Activated CD8-positive, alpha-beta memory T cell treated with anti-CD3 and anti-CD28 coated beads, Interleukin-2, amount 50 U/mL, for 48 hours (primary cell): ENCODE measurements at places on chromosomes 5 and 9.

DNA sequence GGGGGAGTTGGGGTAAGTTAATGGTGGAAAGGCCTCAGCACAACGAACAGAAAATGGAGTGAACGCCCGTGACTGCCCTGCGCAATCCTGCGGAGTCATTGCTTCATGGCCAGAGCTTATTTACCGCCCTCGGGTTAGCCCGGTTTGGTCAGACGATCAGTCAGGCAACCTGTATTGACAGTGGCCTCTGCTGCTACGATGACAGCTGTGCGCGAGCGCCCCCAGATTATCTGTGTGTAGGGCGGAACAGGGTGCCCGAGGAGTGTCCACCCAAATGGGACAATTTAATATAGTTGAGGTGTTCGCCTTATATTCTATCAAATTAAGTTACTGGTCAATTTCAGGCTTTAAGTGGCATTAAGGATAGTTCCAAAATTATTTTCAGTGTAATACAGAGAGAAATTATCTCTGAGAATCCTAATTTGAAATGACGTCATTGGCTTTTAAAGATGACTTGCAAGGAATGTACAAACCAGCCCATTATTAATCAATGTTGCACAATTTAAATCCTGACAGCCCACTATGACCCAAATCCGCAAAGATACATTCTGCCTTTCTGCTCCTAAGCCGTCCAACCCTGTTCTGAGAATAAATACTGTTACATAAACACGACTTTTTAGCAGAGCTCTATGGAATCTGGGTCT, 879 bp upstream of the UBQLN1 start:
- peak; percentile 76 for DNase-seq

DNA sequence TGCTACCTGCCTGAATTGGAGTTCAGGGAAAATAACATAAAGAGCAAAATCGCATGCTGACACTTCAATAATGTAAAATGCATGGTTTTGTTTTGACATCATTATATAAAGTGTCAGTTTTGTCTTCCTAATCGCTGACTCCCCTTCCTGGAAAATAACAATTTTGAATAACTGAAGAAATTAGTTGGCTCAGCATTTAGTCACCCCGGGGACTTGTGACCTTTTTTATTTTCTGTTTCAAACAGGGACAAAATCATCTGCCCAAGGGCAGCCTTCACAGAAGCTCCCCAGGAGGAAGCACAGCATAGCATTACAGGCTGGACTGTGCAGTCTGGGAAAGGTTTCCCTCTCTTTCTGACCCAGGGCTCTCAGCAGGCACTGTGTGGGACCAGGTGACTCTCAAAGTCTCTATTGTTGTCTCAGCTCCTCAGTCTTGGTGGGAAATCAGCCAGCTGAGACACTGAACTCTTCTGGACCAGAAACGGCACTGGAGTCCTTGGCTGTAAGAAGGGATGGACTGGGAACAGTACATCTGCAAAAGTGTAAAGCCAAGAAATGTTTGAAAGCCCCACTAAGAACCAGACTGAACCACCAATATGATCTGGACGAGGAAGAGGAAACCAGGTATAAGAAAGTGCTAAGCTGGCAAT, 671.3 kb upstream of the KLF4 start:
- no peak for DNase-seq

DNA sequence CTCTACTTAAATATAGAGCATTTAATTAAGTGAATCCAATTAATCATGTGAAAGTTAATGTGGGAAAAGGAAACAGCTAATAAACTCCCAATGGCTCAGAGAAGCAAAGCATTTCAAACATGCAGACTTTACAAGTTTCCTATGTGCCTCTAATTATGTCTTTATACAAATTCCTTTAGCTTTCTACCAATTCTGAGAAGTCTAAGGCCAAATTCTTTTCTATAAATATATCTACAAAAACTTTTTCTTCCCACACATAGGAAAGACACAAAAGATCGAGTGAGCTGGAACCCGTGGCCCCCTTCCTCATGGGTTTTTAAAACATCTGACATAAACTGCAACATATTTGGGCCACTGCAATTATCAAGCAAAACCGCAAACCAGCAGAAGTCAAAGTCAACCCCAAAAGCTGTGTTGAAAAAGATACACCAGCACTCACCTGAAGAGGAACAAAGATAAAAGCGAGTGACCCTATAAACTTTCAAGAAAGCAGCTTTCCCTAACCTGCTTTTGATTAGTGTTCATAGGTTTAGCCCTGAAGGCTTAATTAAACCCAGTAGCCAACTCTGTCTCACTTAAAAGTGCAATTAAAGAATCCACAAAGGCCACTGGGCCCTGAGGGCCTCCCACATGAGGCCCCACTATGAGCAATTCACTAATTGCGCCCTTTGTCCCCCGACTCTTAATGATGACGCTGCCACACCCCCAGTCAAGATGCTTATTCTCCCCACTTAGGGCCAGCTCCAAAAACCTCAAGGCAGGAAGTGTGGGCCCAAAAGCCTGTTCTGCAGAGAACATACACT, 12.1 kb downstream of the SEMA5A start:
- no peak for DNase-seq

DNA sequence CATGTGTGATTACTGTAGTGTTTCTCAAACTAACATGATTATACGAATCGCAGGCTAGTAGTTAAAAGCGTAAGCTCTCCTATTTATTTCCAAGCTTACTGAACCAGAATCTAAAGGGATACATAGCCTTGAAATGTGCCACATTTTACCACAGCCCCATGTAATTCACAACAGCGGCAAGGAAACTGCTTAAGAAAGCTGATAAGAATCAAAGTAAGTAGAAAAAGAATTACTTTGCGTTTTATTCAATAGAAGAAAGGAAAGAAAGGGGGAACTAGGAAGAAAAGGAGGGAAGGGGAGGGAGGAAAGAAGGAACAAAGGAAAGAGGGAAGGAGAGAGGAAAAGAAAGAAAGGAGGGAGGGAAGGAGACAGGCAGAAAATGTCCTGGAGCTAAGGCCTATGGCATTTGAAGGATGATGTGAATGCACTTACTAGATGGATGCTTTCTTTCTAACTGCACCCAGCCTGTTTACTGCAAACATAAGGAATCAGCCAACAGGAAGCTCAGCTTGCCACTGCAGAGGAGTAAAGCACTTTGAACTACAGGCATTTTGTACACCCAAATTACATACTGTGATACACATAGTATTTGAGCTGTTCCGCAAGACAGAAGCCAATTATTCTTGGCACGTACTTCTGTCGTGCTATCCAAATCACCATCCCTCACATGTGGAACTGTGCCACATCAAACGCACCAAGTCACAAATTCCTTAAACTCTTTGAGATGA, 521.7 kb downstream of the RAB3C start:
- no peak for DNase-seq

DNA sequence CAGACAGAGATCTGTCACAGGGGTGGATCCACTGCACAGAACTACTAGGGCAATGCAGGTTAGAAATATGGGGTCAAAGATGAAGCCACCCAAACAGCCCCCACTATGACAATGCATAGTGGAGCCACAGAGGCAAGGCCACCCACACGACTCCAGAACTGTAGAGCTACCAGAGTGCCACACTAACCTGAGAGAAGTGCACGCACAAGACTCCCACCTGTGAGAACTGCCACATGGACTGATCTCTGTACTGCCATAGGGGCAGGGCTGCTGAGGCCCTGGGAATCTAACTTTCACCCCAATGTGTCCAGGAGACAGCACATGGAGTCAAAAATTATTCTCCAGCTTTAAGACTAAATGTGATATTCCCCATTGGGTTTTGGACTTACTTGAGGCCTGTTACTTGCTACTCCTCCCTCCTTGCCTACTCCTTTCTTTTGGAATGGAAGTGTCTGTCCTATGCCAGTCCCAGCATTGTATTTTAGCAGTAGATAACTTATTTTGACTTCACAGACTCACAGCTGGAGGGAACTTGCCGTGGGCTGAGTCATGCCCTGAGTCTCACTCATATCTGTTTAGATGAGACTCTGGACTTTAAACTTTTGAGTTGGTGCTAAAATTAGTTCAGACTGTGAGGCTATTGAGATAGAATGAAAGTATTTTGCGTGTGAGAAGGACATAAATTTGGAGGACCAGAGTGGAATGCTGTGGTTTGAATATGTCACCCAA, 853.3 kb downstream of the MAT2B start:
- no peak for DNase-seq

- no peak for DNase-seq
Observed at GRCh38 chr9:132175431-132175830, 13.6 kb downstream of the NTNG2 start.

DNA sequence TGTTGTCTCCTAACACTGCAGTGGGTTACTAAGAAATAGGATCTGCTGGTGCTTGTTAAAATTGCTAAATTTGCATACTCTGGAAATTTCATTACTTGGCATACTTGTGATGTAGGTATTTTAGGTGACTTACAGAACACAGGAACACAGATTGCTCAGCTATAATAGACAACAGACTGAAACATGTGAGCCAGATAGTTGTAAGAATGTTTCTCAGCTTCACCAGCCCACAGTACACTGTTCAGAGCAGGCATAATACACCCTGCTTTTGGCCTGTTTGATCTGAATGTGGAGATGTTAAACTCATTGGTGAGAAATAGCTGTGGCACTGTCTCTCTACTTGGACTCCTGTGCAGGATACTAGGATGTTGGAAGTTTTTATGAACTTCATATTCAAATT, 275.7 kb downstream of the CSNK1G3 start:
- no peak for DNase-seq

DNA sequence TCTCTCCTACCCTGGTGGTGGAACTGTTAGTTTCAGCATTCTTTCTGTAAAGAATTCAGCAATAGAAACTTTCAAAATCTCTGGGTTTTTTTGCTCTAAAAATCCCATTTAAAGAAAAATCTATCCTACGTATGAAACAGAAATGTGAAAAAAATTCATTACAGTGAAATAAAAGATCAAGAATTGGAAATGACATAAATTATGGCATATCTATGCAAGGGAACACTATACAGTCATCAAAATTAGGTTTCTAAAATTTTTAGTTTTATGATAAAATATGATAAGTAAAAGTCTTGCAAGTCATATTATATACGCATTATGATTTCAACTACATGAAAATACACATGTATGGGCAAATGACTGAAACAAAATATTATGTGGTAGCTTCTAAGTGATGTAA, 342.6 kb downstream of the CETN3 start:
- no peak for DNase-seq

DNA sequence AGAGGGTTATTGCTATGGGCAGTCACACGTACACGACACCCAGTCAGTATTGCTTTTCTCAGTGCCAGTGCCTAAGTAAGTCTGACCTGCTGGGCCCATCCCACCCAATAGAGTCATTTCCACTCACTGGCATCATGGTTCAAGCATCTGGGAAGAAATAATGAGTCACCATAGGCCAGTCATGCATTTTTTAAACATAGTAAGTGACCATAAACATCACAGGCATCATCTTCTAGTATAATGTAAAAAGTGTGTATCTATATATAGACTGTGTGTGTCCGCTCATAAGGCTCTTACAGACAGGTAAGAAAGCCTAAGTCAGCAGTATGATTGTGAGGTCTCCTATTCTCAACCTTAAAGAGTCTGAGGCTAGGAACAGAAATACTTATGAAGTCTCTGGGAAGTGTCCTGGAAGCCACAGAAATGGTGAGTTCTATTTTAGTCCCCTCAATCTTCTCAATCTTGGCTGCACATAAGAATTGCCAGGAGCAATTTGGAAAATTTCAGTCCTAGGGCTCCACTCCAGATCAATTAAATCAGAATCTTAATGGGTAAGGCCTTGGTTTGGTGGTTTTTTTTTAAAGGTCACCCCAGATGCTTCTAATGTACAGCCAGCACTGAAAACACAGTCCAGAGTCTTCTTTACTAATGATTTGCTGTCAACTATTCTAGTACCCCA, 65.2 kb downstream of the ZNF366 start:
- no peak for DNase-seq

DNA sequence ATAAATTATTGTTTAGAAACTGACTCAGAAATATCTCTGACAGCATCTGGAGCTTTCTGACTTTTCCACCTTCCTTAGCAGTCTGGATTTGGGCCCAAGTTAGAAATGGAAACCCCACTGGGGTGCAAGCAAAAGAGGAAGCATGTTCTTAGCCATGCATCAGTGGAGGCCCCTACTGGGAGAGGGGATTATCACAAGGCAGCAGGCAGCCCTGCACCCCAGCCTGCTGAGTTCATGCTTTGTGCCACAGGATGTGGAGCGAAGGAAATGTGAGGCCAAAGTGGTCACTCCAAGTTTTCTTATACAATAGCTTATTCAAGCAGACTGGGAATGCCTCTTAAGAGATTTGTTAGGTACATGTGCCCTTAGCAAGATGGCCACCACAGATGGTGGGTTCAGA, 146.5 kb upstream of the TLX3 start:
- no peak for DNase-seq

- no peak for DNase-seq
Observed at GRCh38 chr5:9189681-9190080, 356.2 kb downstream of the SEMA5A start.

DNA sequence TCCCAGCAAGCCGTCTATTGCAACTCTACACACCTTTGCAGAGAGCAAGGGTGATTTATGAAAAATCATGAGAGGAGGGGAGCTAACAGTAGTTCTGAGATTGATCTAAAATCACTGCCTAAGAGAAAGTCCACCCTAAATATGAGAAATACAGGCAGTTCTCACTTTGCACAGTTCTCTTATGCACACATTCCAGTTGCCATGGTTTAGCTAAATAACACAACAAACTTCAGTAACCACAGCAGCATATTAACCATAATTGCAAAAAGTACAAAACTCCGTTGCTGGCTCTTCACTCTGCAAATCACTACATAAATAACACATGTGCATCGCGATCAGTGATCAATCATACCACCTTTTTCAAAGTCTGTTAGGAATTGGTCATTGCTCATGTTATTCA, 31.1 kb downstream of the PGGT1B start:
- no peak for DNase-seq
